H9 (cell line): ENCODE measurements at places on chromosomes 11 and 22.
A peak's percentile ranks its signal among the peaks of the same experiment; 100 is the strongest.

DNA sequence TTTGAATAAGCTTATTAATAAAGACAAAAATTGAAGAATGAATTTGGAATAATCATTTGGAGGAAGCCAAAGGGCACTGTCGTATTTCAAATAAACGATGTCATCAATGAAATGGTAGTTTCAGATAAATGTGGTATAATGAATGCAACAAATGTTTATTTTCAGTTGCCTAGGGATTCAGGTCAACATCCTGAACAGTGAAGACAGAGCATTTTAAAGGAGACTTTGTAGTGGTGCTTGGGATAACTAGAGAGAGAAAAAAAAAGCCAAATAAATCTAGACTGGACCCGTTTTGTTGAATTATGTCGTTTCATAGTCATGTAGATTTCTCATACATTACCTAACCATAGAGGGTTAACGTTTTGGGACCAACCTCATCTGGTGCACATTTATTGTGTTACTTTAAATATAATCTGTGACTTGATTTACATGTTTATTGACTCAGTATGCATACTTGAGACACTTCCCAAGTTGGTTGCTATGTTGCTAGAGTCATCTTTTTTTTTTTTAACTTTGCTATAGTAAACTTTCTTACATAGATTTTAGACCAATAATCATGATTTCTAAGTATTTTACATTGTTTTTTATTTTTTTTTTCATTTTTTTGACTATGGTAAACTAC, 111.1 kb downstream of the NCAM1 start:
- no peak for DNase-seq

- DNase-seq, result no peak
Measured at GRCh38 chr22:40583053-40583741, 53.3 kb downstream of the MRTFA start.

DNA sequence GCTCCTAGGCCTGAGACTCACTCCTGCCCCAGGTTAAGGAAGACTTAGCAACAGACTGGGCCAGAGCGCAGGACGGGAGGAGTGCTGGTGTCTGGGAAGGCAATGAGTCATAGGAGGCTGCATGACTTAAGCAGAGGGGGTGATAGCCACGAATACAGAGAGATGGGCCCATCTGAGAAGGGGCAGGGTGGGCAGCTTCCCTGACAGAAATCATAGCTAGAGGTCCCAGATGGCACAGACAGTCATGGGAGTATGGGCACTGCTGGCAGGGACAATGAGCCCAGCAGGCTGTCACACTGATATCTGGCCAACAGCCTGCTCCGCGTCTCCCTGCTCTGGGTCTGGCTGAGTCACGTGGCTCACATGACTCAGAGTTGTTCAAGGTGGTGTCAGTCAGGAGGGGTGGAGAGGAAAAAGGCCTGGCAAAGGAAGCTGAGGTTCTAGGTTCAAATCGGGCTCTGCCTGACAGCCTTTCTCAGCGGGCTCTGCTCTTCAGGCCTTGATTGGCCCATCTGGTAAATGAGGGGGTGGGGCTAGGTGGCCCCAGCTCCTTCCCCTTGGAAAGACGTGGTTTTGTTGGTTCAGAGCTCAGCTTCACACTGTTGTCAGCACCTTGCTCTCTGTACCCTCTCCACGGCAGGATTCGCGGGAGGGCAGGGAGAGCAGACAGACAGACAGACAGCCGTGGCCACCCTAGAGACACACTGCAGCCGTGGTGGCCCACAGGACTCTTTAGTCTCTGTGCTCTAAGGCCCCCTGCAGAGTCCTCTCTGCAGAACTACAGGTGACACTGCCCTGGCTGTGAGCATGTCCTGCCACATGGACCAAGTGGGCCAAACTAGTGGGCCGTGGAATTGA, 47.8 kb downstream of the DBX1 start:
- peak; percentile 45 for DNase-seq

- DNase-seq, result peak; percentile 97
Measured at GRCh38 chr22:19962246-19962908, 20.8 kb upstream of the TXNRD2 start.

DNA sequence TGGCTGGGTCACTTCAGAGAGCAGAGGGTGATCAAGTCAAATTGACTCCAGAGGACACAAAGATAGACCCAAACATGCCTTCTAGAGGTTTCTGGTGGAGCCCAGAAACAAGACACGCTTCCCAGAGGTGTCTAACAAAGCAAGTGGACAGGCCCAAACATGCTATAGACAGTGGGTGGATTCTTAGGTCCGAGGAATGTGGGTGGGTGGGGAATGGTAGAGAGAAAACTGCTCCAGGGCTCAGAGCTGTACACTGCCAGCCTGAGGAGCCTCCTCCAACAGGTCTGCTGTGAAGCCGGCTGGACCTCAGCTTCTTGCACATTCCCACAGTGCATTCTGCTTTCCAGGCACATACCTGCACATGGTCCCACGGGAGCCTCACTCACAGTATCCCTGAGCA, 116.8 kb upstream of the NECTIN1 start:
- no peak for DNase-seq

DNA sequence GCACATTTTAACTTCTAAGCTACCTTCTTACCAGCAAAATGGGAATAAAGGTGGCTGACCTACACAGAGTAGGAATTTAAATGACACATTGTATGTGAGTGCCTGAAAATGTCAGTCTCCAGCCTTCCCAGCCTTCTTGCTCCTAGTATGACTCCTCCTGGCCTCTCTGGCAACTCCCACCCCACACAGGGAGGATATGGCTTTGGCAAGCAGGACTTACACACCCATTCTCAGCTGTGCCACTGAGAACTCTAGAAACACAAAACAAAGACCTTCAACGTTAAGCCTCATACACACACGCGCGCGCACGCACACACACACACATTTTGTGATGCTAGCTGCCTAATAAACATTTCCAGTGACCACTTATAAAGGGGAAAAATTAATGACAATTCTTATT, 65.8 kb downstream of the PACSIN2 start:
- peak; percentile 23 for DNase-seq

DNA sequence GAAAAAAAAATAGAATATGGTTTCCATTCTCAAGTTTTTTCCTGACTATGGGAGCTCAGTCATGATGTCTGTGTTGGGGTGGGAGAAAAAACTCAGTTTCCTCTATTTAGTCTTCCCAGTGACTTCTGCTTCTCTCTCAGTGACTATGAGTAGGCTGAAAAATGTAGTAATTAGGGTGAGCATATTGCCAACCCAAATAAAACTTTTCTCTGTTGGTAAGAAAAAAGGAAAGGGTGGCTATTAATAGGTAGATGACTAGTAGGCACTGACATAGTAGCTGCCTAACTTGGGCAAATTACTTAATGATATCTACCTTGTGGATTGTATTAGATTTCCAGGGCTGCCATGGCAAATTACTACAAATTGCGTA, 34.2 kb upstream of the BIRC3 start:
- DNase-seq, result no peak

DNA sequence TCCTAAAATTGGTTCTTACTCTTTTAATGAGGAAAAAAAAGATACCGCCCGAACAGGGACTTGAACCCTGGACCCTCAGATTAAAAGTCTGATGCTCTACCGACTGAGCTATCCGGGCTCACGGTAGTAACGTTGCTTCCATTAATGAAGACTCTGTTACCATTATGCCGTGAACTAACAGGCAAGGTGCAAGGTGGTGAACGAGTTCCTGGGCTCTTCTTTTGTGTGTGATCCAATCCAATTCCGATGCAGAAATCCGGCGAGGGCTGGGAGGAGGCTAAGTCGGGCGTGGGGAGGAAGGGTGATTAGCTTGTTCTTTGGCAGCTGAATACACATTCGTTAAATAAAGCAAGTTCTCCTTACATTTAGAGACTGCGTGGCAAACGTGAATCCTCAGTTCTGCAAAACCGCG, 49.0 kb downstream of the OR4D9 start:
- peak; percentile 88 for DNase-seq

- DNase-seq, result no peak
Measured at GRCh38 chr11:28123151-28123581, 15.0 kb downstream of the METTL15 start.

GRCh38 chr22:50532824-50533796, 3.3 kb upstream of the TYMP start:
- no peak for DNase-seq

DNA sequence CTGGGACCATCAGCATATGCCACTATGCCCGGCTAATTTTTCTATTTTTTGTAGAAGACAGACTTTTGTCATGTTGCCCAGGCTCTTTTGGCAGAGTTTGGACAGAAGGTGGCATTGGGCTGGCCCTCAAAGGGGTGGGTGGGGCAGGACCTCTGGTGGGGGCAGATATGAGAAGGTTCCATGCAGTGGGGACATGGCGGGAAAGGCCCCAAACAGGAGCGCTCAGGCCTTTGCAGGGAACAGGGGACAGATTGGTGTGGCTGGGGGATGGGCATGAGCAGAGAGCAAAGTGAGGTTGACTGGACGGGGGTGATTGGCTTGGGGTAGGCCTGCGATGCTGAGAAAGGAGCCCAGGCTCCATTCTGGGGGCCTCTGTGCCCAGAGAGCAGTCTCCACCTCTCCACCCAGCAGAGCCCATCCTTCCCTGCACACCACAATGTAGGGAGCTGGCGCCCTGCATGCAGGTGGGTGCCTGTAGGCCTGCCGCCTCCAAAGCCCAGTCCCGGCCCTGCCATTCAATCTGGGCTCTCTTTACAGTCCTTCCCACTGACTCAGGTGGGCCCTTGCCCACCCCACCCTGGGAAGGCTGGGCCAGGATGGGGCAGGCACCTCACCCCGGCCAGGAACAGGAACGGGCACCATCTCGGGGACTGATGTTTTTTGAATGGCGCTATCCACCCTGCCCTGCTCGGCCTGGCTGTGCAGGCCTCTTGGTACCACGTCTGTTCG, 98.7 kb downstream of the MORC2 start:
- DNase-seq, result peak; percentile 22

DNA sequence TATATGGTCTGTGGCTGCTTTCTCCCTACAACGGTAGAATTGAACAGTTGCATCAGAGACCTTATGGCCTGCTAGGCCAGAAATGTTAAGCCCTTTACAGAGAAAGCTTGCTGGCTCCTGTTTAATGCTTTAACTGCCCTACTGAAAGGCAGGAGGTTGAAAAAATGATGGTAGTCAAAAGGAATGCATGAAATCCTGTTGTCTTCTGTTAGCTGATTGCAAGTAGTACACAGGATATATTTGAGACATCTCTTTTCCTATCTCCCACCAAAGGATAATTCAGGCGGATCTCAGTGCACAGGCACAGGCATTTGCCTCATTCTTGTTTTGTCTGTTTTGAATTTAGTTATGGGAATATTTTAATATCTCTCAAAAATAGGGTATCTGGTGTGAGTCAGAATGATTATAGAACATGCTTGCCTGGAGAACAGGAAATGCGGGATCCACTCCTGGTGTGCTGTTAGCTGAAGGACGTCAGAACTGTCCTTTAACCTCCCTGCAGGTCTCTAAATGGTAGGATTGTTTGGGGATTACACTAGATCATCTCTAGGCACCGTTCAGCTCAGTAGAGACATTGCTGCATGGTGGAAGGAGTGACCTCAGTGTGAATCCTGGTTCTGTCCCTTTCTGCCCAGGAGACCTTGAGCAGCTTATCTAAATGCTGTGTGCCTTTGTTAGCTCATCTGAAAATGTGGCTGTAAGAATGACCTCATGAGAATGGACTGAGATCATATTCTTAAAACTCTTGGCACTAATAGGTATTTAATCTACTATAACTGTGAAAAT, 49.5 kb downstream of the PACS1 start:
- DNase-seq, result no peak
